Transverse colon (tissue), 4 donors: ENCODE measurements at places on chromosomes 4 and X. TPM values are rescaled to one million over a fixed set of nuclear protein-coding genes. Genes with fewer than 3 reads are reported as not detected.

MGAT4D gene
- not detected for total RNA-seq

ZXDA gene
- total RNA-seq, result 10.3 TPM

HTRA3 gene
- 6.8 TPM for total RNA-seq

EREG gene
- total RNA-seq, result 4.0 TPM

CYSLTR1 gene
- not detected for total RNA-seq

HPRT1 gene
- total RNA-seq, result 16.1 TPM

SYAP1 gene
- total RNA-seq, result 34.1 TPM

MAGEA1 gene
- not detected for total RNA-seq
